Hematopoietic multipotent progenitor cell treated with erythropoietin and hydrocortisone succinate and interleukin-3 and kit ligand, for 17 days (in vitro differentiated cells): ENCODE measurements at places on chromosomes 5 and 9.

GRCh38 chr5:109558364-109558763, 131.4 kb upstream of the MAN2A1 start:
- DNase-seq = no peak

GRCh38 chr9:107375001-107375400, 91.9 kb downstream of the RAD23B start:
- no peak for DNase-seq

GRCh38 chr5:108935611-108936010, 187.9 kb downstream of the FER start:
- DNase-seq = no peak

- DNase-seq = no peak
Observed at GRCh38 chr5:85545129-85545528, 1072.6 kb upstream of the COX7C start.

- DNase-seq = no peak
Observed at GRCh38 chr5:38948501-38948900, 102.7 kb downstream of the OSMR start.

DNA sequence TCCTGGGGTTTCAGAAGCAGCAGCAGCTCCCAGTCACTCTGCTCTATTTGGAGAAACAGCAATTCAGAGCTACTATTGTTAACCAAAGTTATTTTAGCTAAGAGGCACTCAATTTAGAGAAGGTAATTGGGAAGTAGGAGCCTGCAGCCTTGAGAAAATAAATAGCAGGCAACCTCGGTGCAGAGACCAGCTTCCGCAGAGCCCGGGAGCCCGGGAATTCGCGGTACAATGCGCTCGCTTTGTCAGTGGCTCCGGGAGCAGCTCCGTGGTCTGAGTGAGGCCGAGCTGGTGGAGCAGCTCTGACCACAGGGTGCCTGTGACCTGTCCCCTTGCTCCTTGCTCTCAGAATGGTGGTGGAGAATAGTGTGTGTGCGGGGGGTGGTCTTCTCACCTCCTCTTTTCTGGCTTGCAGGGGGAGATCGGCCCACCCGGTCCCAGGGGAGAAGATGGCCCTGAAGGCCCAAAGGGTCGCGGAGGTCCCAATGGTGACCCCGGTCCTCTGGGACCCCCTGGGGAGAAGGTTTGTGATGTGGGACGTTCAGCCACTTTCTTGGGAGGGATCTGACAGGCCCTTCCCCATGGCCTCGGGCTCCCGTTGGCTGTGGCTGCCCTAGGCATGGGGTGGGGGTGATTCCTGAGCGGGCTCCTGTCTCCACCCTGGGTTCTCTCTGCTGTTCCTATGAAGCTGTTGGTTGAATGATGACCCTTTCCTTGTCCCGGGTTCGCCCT, 95.9 kb upstream of the FCN2 start:
- DNase-seq = no peak

- DNase-seq = no peak
Observed at GRCh38 chr5:134735243-134735642, 3.1 kb upstream of the CAMLG start.

DNA sequence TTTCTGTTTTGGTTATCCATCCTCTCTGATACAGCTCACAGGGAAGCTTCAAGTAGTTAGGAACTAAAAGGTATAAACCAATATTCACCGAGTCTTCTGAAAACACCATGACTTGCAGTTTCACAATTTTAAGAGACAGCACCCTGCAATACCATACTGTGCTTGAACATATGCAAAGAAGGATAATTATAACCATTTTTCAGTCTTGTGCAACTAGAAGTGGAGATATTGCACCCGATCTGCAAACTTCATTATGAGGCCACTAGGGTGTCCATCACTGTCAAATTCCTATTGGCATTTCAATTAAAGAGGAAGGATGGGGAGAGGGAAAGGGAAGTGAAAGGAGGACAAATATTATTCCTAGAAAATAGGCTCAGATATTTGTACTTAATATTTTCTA, 32.4 kb upstream of the CEP120 start:
- no peak for DNase-seq

DNA sequence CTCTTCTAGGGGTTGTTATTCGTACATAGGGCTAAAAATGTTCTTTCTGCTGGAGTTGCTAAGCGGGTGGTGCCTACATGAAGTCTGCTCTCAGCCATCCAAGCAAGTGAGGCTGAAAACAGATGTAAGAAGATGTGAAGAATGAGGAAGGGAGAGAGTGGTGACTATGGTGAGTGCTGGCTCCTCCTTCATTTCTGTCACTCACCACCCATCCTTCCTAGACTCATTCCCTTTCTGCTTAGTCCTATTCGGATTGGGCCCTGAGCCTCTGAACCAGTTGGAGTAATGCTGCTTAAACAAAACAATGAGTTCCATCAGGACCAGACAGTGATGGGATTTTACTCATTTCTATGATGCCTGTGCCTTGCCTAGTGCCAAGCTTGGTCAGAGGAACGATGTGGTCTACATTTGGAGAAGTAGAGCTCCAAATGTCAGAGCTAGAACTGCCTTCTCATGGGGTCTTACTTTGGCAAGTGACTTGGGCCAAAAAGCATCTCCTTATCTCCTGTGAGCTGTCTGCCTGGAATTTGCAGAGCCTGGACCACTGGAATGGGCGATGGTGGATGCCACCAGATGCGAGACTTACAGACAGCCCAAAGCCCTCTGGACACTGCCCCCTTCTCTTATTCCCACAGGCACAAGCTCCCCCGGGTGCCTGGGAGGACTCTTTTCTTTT, 192.9 kb downstream of the FBXL7 start:
- DNase-seq = no peak
